ENCODE measurements at places on chromosomes 4 and X. TPM values are rescaled to one million over a fixed set of nuclear protein-coding genes. Genes with fewer than 3 reads are reported as not detected.

The ADH1A gene
- 1.6 TPM for polyA plus RNA-seq

The GLRA3 gene
- 0.09 TPM for polyA plus RNA-seq

The ASB12 gene
- polyA plus RNA-seq: 0.47 TPM

The UGT2B17 gene
- polyA plus RNA-seq: not detected

The NWD2 gene
- polyA plus RNA-seq: 0.20 TPM

The NLGN4X gene
- 11.4 TPM for polyA plus RNA-seq

The GAB1 gene
- polyA plus RNA-seq: 39.5 TPM

The MBNL3 gene
- 26.6 TPM for polyA plus RNA-seq

The SAGE1 gene
- polyA plus RNA-seq: not detected

The IBSP gene
- not detected for polyA plus RNA-seq

The KCNIP4 gene
- 12.2 TPM for polyA plus RNA-seq

The MAGEE2 gene
- polyA plus RNA-seq: 0.90 TPM

The TCEAL5 gene
- polyA plus RNA-seq: 11.1 TPM

The LRPAP1 gene
- polyA plus RNA-seq: 195 TPM

The SOX3 gene
- polyA plus RNA-seq: 0.06 TPM

The NXF3 gene
- polyA plus RNA-seq: not detected

The GIMD1 gene
- polyA plus RNA-seq: not detected

The WAS gene
- 4.0 TPM for polyA plus RNA-seq

The FGG gene
- not detected for polyA plus RNA-seq

The XAGE1A gene
- not detected for polyA plus RNA-seq

Data from renal pelvis (tissue), 12 donors.